NCI-H2081 treated with DMSO at 0.1 percent for 48 hours (cell line): ENCODE measurements at places on chromosomes 1 and 21.

DNA sequence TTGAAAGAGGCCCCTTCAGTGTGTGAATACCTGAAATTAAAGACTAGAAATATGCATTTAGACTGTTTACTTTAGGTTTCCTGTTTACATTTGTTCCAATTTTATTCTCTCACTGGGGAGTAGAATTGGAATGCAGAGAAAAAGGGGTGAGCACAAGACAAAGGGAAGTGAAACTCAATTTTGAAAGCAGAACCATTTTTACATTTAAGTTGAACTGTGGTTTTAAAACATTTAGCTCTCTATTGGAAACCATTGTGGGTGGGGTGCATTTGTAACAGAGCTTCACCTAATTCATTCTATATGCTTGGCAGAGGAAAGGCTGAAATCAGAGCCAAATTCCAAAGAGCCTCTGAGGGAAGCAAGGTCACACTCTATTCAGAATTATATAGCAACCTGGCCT is 235.3 kb upstream of the C1orf105 start:
- peak; percentile 7 for DNase-seq

DNA sequence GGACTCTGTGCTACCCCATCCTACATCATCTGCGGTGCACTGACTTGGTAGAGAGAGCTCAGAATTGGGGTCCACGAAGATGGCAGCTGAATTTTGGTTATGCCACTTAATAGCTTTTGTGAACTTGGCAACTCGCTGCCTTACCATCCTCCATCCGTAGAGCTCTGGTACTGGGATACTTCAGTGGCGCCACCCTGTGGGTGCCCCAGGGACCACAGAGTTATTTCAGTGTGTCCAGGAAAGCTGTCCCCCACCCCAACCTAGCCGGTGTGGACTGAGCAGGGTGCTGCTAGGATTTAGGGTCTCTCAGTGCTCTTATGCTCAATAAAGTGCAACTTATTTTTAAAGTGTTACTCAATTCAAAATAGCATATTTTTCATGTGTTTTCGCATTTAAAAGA is 9.0 kb upstream of the USF1 start:
- DNase-seq = no peak

DNA sequence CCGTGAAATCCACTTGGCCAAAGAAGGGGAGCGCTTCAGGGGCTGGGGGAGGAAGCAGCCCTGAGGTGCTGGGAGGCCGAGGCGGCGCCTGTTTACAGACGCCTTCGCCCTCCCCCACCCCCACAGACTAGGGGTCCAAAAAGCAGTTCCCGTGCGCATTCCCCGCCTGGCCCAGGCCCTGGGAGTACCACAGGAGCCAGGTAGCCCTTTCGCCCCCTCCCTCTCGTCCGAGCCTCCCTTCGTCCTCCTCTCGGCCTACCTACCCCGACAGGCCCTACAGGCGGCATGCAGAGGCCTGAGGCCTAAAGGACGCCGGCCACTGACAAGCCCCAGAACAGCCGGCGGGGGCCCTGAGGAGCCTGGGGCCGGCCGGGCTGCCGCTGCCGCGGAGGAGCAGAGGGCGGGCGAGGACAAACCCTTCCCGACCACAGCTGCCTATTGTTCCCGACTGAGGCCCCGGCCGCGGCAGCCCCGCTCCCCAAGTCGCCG is 522 bp downstream of the RC3H1 start:
- no peak for DNase-seq

GRCh38 chr1:86151427-86151826 is 5.1 kb downstream of the COL24A1 start:
- DNase-seq = no peak

GRCh38 chr1:185598332-185598731 is 135.9 kb upstream of the HMCN1 start:
- no peak for DNase-seq

DNA sequence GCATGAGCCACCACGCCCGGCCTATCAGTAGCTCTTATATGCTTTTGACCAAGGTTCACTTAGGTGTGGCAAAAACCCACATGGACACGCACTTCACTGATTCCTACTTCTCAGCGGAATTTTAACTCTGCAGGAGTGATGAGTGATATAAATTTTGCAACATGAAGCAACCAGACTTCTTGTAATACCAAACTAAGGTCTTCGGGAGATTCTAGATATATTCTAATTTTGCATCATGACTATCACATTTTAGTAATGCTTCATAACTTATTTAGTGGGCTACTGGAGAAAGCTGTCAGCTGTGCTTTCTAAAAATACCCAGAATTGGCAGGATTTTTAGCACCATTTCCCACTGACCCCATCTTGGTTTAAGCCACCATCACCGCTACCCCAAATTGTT is 27.8 kb downstream of the RHCE start:
- DNase-seq = no peak

- DNase-seq = no peak
Observed at GRCh38 chr1:224739303-224739996, 123.3 kb downstream of the CNIH3 start.

- no peak for DNase-seq
Observed at GRCh38 chr1:60065199-60065598, 8.4 kb downstream of the C1orf87 start.

- no peak for DNase-seq
Observed at GRCh38 chr1:172801771-172802322, 142.9 kb downstream of the FASLG start.

GRCh38 chr1:75589637-75590036 is 21.3 kb downstream of the SLC44A5 start:
- DNase-seq = no peak

GRCh38 chr21:35352066-35352770 is 303.1 kb upstream of the RUNX1 start:
- no peak for DNase-seq

DNA sequence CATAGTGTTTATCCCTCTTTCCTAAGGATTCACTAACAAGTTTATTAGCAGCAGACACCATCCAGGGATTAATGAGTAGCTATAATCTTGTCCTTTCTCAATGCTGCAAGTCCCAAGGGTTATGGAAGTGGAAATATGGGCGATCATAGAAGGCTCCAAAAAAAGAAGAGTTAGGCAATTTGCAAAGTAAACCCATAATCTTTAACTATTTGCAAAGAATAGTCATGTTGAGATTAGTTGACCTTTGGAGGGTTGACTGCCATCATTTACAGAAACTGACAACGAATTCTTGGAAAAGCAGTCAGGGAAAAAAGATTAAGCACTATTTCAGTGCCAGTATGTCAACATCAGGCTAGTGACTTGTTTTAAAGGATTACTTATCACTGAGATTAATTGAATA is 169.9 kb downstream of the KCNT2 start:
- no peak for DNase-seq

- DNase-seq = no peak
Observed at GRCh38 chr1:24905355-24905978, 24.6 kb downstream of the RUNX3 start.

DNA sequence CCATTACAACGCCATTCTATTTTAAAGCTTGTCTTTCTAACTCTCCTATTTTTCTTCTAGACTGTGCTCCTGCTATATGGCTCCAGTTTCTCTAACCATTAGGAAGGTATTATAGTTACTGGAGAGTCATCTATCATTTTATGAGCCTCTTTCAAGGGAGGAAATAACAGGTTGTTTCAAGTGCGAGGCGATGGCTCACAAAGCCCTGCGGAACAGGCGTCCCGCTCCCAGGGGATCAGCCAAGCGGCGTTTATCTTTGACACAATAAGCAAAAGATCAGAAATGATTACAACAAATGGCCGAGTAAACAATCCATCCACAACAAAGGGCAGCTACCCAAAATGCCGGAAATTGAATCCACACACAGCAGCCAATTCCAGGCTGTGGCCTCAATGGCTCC is 249.5 kb upstream of the POU3F1 start:
- no peak for DNase-seq

DNA sequence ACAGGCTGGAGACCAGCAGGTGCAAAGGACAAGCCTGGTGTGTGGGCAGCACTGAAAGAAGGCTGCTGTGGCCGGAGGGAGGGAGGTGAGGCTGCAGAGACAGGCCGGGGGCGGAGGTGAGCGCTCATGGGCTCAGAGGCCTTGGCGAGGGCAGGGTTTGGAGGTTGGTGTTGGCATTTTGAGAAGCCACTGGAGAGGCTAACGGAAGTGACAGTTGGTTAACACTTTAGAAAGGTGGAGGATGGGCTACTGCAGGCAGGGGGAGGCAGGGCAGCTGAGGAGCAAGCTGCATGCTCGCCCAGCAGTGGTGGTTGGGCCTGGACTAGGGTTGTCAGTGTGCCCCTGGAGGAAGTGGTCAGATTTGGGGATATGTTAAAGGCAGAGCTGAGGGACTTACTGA is 37.5 kb downstream of the QSOX1 start:
- no peak for DNase-seq

- DNase-seq = no peak
Observed at GRCh38 chr21:26110715-26111114, 59.9 kb downstream of the APP start.

GRCh38 chr1:66556161-66556611 is 22.2 kb downstream of the SGIP1 start:
- DNase-seq = no peak

- no peak for DNase-seq
Observed at GRCh38 chr1:29651684-29652665, 415.7 kb downstream of the PTPRU start.

- DNase-seq = no peak
Observed at GRCh38 chr1:172719066-172719627, 60.2 kb downstream of the FASLG start.

GRCh38 chr1:218402786-218403120 is 57.6 kb downstream of the TGFB2 start:
- DNase-seq = no peak

GRCh38 chr1:58779801-58780382 is 4.0 kb downstream of the JUN start:
- DNase-seq = peak; percentile 85

- no peak for DNase-seq
Observed at GRCh38 chr1:198730952-198731351, 92.1 kb downstream of the PTPRC start.

GRCh38 chr21:27246741-27247140 is 279.9 kb upstream of the ADAMTS5 start:
- no peak for DNase-seq

- DNase-seq = no peak
Observed at GRCh38 chr1:173294843-173295242, 87.7 kb upstream of the TNFSF4 start.

GRCh38 chr1:182869241-182869666 is 30.1 kb downstream of the DHX9 start:
- no peak for DNase-seq

DNA sequence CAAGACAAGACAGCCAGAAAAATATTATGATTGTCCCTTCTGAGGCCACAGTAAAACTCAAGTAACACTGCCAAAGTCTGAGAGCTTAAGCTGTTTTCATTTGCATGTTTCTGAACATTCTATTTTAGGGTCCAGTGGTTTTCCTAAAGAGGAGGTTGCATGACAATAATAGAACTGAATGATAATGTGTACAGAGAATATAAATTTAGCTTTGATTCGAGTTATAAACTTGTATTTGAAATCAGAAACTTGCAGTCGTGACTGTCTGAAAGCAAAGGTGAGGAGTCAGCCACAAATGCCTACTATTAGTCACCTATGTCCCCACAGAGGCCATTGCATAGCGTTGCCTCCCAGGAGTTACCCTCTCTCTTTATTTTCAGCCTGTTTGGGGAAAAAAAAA is 363.1 kb upstream of the ADGRL2 start:
- no peak for DNase-seq

DNA sequence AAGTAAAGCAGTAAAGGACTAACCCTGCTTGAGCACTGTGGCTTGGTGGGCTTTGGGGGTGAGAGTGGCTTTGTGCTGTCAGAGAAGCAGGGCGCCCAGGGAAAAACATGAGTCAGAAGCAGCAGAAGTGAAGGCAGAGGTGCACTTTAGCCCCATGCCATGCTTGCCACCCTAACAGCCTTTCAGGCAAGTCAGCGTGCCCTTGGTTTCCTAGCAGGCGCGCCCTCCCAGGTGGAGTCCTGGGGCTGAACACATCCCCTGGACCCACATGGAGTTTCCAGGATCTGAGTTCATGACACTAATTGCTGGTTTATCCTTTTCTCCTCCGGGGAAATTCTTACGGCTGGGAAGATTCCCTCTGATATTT is 106.6 kb downstream of the TLR5 start:
- no peak for DNase-seq

DNA sequence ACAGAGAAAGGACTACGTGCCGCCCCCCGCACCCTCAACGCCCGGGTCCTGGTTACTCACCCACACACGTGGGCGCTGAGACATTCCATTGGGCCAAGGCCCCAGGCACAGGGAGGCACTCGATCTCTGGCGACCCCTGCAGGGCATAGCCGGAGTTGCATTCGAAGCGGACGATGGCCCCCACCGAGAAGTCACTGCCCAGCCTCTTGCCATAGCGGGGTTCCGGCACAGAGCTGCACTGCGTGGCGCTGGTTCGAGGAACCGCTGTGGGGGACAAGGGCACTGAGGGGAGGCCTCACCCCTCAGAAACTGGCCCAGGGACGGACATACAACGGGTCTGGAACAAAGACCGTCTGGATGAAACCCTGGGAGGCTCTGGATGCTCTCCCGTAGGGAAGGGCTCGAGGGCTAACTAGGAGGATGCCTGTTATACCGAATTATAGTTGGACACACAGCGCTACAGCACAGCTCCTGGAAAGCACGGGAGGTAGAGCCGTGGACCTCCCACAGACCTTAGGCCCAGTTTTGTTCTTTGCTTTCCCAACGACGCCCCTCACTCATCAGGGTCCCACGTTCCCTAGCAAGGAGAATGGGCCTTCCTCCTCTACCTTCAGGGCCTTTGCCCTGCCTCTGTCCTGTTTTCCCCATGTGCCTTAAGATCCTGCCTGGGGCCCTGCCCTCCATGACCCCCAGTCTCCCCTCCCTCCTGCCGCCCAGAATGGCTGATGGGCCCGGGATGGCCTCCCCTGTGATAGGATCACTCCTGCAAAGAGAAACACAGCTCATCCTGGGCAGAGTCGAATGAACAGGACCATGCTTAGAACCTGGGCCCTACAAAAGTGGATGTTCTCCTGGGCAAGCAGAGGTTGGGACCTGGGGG is 152.8 kb downstream of the ZSCAN20 start:
- DNase-seq = no peak

- DNase-seq = no peak
Observed at GRCh38 chr1:10940451-10940804, 72.0 kb upstream of the TARDBP start.

DNA sequence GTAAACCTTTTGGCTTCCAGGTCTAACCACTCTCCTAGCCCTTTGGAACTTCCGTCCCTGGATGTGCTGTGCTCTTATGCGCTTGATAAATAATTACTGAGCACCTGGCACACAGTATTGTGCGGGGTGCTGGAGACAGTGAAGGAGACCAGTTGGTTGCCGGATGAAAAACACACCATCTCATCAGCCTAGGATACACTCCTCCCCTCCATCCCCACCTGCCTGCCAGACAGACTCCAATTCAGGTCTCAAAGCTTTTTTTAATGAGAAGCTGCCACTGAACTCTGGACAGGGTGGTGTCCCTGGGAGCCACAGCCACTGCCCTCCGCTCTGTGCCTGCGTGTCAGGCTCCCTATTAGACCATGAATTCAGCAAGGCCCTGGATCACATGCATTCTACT is 9.2 kb downstream of the GNB1 start:
- DNase-seq = no peak

DNA sequence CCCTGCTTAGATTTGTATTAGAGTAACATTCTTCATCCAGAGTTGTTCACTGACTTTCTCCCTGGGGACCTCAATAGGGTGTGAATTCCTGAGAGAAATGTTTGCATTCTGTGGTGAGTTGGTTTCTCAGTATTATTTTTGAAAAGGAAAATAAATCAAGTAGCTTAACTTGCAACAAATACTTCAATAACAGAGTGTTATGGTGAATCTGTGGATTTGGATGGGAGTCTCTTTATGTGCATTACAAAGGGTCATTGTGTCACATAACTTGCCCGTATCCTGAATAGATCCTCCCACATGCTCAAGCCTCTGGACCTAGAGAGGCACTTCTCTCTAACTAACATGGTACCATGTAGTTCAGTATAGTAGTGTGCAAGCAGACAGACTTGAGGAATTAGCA is 68.4 kb upstream of the IPO9 start:
- DNase-seq = no peak
